WTC11 (cell line): ENCODE measurements at places on chromosomes 12 and 14. TPM values are rescaled to one million over a fixed set of nuclear protein-coding genes. Genes with fewer than 3 reads are reported as not detected.

Gene TRIM9
- 4.0 to 4.4 TPM (median 4.2 TPM) in 3 replicates for total RNA-seq

Gene NTF3
- total RNA-seq = 1.2 to 1.5 TPM (median 1.3 TPM) in 3 replicates

Gene HSPB8
- 6.7 to 7.6 TPM (median 7.6 TPM) in 3 replicates for total RNA-seq

Gene SERPINA1
- 5.1 to 7.2 TPM (median 6.8 TPM) in 3 replicates for total RNA-seq

Gene IL26
- not detected in 3 replicates for total RNA-seq

Gene RD3L
- not detected in 3 replicates for total RNA-seq

Gene CRACR2A
- 2.4 to 2.6 TPM (median 2.5 TPM) in 3 replicates for total RNA-seq

Gene GLS2
- 14.8 to 17.2 TPM (median 15.9 TPM) in 3 replicates for total RNA-seq

Gene C12orf57
- total RNA-seq = 158 to 181 TPM (median 172 TPM) in 3 replicates

Gene SLC10A1
- 0.09 TPM in 1 of 3 replicates, not detected in the others for total RNA-seq

Gene C14orf180
- not detected in 3 replicates for total RNA-seq

Gene LTBP2
- total RNA-seq = 1.2 TPM in 3 replicates

Gene RERGL
- 0.18 TPM in 1 of 3 replicates, not detected in the others for total RNA-seq

Gene WDHD1
- total RNA-seq = 64.4 to 76.1 TPM (median 67.3 TPM) in 3 replicates

Gene EFS
- 35.3 to 47.4 TPM (median 43.5 TPM) in 3 replicates for total RNA-seq

Gene TSPAN19
- 0.23 to 0.53 TPM in 2 of 3 replicates, not detected in the other for total RNA-seq

Gene SENP1
- 20.4 to 23.3 TPM (median 21.3 TPM) in 3 replicates for total RNA-seq
